Stimulated activated CD8-positive, alpha-beta memory T cell treated with anti-CD3 and anti-CD28 coated beads, Interleukin-4, amount 100 ng/mL, for 1 hour (primary cell): ENCODE measurements at places on chromosomes 5 and 9.

DNA sequence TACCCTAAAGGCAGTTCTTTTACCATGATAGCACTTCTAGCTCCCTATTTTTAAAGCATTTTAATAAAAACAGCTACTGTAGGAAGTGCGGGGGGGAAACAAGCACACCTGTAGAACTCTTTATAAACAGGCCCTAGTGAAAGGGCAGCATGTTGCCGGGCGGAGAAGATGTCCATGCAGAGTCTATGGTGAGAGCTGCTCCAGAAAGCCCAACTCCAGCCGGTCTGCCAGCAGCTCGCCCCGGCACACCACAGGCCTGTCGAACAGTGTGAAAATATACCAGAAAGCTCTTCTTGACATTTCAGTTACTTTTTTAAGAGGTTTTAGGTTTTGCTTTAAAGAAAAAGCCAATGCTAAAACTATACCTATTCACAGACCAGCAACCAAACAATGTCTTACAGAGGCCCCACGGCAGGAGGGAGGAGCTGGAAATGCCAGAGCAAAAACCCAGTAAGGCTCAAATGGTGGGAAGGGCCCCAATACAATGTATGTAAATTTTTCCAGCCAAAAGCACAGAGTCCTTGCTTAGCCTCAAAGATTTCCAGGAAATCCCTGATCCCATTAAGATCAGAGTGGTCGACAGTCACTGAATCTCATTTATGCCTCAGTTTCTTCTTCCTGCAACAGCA is 121.2 kb downstream of the SAXO1 start:
- no peak for DNase-seq

DNA sequence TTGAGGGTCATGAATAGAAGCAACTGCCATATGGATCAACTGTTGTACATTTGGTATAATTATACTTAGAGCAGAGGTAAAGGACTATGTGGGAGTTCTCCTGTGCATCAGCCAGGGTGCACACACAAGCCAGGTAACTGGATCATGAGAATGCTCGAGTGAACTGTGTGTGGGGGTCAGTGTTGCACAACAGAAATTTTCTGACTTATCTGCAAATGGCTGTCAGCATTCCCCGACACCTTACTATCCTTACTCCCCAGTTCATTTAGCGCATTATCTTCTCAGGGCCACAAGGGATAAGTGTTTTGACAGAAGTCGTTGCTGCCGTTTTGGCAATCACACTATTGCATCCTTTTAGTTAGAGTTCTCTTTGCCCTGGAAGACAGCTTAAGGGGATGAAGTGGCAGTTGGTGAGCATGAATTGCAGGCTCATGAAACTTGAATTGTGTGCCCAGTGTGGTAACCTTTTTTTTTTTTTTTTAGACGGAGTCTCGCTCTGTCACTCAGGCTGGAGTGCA is 1.7 kb downstream of the CANX start:
- no peak for DNase-seq

DNA sequence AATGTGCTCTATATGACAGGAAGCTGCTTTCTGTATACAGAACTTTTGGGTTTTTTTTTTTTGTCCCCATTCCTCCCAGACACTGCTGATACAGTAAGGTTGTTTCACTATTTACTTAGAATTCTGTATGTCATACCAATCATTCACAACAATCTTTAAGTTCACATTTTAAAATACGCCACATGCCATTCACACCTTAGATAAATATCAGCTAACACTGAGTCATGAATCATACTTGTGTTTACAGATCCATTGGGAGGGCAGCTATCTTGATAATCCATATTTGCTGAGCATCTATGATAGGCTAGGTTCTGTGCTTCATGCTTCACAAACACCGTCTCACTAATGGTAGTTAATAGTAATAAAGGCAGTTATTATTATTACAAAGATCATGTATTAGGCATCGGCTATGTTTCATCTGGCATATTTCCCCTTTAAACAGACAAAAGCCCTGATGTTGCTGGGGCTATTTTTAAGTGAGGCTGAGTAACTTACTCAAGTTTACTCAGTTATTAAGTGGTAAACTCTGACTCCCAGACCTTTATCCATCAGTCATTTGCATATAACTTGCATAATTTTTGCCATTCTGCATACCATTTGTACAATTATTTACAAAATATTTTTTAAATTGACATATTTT is 152.2 kb upstream of the HMHB1 start:
- no peak for DNase-seq

- DNase-seq = no peak
Measured at GRCh38 chr9:110788871-110789270, 120.3 kb downstream of the MUSK start.

- no peak for DNase-seq
Measured at GRCh38 chr5:57215629-57216195, 41.9 kb downstream of the GPBP1 start.

DNA sequence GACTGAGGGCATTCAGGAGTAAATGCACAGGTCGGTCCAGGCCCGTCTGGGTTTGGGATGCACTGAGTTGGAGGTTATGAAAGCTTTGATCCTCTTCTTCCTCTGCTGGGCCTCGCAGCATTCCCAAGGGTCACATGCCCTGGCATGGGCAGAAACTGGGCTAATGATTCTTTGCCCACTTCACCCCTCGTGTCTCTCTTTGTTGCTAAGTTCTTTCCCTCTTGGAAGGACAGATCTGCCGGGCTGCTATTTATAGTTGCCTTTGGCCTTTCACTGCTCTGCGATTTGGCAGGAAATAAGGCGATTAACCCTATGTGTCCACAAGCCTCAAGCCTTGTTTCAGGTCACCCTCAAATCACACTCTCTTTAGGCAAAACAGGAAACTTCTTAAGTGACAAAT is 66.9 kb downstream of the ENTREP1 start:
- DNase-seq = no peak

DNA sequence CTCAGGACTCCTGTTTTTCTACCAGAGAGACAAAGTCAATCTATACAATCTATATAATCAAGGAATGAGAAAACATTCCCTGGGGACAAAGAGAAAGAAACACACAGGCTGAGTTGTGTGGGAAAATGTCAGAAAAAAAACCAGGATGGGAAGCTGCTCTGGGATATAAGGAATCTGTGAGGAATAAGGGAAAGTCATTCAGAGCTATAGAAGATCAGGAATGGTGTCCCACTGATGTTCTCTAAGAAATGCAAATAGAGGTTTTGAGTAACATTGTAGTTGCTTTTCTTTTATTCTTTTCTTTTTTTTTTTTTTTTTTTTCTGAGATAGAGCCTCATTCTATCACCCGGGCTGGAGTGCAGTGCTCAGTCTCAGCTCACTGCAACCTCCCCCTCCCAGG is 605.9 kb upstream of the KLF4 start:
- no peak for DNase-seq

GRCh38 chr5:121399879-121400278 is 451.8 kb upstream of the FTMT start:
- no peak for DNase-seq

- DNase-seq = no peak
Measured at GRCh38 chr5:134125039-134126015, 10.8 kb downstream of the TCF7 start.

GRCh38 chr9:125985998-125986655 is 239.0 kb downstream of the PBX3 start:
- no peak for DNase-seq

DNA sequence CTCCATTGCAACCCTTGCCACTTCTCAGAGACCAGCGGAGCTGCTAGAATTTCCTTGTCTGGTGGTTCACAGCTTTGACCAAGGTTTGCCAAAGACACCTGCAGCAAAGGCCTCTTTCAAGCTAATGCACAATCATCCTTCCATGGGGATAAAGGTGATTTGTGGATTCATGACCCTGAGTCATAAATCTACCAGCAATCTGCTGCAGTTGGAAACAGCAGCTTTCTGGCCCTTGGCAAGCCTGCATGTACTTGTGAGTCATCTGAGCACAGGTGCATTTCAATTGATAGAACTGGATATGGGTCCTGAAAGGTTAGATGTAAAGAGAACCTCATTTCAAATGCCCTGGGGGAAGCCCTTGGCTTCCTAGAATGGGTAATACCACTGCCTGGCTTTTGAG is 21.6 kb upstream of the TCF7 start:
- DNase-seq = no peak

DNA sequence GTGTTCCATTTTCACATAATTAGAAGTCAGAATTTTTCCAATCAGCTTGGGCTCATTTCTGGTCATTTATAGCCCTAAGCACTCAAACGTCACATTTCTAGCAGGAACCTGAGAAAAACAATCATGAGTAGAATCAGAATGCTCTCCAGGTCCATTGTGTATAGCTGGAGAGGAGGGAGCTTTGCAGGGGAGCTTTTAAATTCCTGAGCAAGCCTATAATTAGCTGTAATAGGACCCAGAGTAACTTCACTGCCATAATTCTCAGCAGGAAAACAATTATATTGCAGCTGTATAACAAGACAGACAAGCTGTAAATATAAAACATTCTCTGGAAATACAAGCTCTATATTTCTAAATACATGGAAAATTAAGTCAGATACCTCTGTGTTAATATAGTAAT is 637.6 kb upstream of the SGCD start:
- DNase-seq = no peak

DNA sequence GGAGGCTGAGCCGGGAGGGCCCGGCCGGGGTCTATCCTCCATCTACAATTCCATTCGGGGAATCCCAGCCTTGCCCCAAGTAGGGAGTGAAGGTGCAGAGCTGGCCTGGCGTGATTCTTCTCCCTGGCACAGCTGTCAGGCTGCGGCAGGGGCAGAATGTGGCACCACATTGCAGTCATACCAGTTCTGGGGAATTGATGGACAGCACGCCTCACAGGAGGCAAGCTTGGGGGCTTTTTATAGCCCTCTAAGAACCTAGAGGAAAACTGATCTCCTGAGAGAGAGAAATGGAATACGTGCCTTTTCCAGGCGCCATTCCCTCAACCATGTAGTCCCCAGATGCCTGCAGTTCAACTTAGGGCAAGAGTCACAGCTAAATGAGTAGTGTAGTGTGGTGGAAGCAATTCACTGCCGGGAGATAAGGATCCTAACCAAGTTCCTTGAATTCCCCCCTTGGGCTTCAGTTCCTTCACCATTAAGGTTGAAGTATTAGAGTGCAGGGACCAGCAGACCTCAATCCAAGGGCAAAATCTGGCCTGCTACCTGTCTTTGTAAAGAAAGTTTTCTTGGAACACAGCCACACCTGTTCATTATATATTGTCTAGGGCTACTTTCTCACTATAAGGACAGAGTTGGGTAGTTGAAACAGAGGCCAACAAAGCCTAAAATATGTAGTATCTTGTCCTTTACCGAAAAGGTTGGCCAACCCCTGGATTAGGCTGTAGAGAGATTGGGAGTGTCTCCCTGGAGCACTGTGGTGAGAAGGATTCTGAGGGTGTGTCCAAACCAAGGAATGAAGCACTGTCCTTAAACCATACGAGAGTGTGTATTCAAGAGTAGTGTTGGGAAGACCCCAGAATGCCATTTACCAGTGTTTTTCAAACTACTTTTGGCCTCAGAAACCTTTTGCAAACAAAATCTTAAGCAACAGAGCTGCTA is 10.6 kb downstream of the AFAP1L1 start:
- no peak for DNase-seq

GRCh38 chr9:77133011-77133410 is 44.3 kb upstream of the VPS13A start:
- no peak for DNase-seq

DNA sequence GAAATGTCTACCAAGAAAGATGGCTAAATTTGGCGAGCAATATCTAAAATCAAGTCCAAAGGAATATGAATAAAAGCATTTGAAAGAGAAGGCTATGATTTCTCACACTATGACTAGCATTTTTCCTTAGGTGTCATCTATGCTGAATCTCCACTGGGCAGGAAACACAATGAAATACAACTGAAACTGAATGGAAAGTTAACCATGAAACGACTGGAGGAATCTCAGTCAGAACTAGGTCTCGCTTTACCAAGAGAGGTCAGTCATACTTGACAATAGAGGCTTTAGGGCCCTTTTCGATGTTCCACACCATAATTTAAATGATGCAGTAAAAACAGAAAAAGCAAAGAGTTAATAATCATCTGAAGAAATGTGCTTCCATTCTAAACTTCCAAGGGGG is 339.0 kb downstream of the PDE4D start:
- DNase-seq = no peak

DNA sequence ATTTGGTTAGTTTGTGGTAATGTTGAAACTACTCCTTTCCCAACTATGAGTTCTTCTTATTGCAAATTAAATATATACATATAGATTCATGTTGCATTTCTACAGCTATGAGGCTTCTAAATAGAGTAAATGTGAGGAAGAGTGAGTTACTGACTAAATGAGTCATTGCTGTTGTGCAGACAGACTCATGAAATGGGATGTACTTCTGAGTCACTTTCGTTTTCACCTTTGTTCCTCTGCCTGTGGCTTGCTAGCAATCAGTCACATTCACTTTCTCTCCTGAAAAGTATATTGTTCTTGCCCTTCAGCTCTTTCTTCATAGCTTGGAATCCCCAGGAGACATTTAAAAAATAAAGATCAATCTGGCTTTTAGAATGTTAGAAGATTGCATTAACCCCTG is 295.5 kb upstream of the SMC2 start:
- no peak for DNase-seq

GRCh38 chr5:173963867-173964441 is 25.0 kb upstream of the C5orf47 start:
- DNase-seq = no peak

DNA sequence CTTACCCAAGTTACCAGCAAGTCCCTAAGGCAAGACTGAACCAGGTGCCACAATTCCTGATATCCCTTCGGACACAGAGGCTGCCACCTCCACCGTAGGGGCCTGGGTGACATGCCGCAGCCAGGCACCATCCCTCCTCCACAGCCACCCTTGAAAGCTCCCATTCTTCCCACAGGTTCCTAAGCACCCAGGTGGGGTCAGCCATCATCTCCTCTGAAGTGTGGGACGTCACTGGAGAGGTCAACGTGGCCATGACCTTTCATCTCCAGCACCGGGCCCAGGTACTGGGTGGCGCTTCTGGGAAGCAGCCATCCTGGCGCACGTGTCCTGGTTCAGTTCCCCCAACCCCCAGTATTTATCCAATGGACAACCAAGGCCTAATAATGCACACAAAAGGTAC is 8.2 kb downstream of the ADGRD2 start:
- no peak for DNase-seq

GRCh38 chr9:36174731-36175130 is 5.5 kb downstream of the CCIN start:
- no peak for DNase-seq

DNA sequence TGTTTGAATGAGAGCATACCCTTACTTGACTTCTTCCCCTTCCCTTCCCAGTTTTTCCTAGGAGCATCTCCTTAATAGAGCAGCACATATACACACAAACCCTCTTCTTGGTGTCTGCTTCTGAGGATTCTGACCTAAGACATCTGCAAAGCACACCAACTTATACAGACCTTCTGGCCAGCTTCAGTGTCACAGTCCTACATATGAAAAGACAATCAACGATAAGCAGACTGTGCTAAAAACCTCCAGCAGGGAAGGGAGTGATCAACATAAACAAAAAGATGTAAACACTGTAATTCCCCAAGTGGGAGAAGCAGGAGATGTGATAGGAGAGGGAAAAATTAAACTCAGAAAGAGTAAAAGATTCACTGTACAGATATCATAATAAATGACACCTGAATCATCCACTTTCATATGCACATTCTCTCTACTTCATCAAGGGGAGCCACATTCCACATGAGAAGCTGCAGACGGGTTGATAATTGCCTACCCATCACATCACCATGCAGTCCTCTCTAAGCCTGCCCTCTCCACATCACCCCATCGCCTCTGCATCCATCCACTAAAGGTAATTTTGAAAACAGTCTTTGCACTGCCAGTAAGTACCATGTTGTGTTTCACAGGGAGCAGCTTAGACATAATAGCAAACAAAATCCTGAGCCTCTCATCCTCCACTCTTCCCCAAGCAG is 13.0 kb downstream of the APBA1 start:
- DNase-seq = no peak
